ENCODE measurements at places on chromosomes 12 and 14. TPM values are rescaled to one million over a fixed set of nuclear protein-coding genes. Genes with fewer than 3 reads are reported as not detected.

The NGB gene
- polyA plus RNA-seq, result not detected

GRCh38 chr14:75278422-75279152 is at the start of gene FOS:
TSS of gene FOS (plus strand) at chr14:75278828. CDS start at chr14:75278983, 155 bp downstream.
- DNase-seq, result peak; percentile 90

- no peak for DNase-seq
These were observed 19.6 kb upstream of the SLC8A3 start for GRCh38 chr14:70208380-70208779.

The FGF23 gene
- polyA plus RNA-seq, result 0.06 TPM

The TSPAN9 gene
- polyA plus RNA-seq, result 100 TPM

The ASCL1 gene
- 0.12 TPM for polyA plus RNA-seq

DNA sequence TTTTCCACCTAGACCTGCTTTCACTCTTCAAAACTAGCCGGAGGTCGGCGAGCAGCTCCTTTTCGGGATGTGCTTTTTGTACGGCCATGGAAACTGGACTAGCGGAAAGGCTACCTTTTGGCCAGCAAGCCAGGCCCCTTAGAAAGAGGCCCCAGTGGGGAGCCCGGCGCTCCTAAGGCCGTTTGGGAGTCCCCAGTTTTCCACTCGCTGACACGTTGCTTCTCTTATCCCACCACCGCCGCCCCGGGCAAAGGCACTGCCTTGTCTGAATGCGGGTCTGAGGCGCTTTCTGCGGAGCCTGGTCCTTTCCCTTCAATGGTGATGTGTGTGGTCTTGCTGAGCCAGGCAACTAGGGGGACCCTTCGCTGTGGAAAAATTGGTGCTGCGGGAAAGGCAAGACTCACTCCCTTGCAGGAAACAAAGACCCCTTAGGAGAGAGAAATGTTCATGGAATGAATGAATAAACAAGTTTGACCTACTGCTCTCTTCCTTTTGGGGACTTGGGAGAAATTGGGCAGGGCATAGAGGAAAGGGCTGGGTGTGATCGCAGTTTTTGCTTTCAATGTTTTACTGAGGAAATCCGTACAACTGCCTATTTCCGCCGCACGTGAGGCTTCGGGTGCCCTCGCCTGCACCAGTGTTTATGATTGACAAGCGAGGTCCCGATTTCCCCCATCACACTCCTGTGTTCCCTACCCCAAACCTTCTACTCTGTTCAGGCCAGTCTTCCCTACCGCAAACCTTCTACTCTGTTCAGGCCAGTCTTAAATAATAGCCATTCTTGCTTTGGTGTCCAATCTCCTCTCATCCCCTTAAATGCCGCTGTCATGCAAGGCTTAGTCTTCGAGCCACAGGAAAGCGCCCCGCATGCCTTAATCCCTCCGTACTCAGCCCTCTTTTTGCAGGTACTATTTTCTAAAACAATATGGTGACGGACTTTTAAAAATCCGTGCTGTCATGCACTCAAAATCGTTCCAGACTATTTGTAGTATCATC is 1.0 kb upstream of the SLC38A2 start:
- DNase-seq, result peak; percentile 59

The NRL gene
- polyA plus RNA-seq, result 5.2 TPM

- DNase-seq, result no peak
These were observed 201.4 kb upstream of the EEA1 start for GRCh38 chr12:93130366-93131054.

DNA sequence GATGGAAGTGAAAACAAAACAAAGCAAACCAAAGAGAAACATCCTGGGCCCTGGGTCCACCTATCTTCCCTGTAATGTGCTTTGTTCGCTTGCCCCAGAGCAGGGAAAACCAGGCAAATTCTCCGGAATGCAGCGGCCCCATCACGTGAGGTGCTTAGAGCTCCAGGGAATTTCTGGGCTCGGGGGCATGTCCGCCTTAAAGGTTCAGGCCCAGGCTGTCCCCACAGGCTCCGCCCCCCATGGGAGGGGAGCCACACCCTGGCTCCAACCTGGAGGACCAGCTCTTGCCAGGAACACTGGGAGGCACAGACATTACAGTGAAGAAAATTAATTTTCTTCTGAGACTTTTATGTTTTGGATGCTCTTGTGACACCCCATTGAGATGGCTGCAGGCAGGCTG is 69.9 kb downstream of the RBM19 start:
- no peak for DNase-seq

The RILPL1 gene
- polyA plus RNA-seq, result 26.5 TPM

DNA sequence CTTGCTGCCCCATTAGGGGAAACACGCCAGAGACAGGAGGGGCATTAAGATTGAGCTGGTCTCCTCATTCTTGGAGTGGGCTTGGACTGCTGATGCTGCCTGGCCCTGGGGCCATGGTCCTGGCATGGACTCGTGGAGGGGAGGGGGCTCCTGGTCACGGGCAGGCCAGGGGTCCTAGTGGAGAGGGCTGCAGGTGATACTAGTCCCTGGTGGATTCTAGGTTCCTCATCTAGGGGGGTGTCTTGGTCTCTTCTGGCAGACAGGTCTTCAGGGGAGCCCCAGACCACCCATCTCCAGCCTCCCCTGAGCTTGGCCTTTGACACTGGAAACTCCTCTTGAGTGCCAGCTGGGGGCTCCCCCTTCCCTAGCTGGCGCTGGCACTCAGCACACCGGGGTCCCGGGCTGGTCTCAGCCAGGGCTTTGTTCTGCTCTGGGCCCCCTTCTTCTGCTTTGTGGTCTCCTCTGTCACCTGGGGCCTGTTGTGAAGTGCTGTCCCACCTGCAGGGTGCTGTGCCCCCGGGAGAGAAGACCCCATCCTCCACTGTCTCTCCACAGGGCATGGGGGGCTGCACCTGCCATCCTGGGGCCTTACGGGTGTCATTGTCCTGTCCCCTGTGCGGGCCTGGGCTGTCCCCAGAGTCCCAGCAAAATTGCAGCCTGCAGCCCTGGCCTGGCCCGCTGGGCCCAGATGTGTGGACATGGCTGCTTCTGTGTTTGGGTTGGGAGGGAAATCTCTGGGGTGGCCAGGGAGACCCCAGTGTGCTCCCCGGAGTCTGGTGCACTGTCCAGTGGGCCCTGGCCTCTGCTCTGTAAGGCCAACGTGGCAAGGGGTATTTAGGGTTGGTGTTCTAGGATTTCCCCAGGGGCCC is 2.3 kb downstream of the KIF26A start:
- no peak for DNase-seq

DNA sequence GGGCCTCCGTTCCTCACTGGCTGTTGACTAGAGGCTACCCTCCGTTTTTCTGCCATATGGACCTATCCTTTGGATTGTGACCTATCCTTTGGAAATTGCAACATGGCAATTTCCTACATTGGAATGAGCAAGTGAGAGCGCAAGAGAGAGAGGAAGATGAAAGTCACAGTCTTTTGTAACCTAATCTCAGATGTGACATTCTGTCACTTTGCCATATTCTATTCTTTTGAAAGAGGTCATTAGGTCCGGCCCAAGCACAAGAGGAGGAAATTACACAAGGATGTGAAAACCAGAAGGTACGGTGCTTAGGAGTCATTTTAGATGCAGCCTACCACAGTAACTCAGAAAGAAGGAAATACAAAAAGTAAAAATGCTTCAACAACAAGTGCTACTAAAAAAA is 47.3 kb upstream of the SRP54 start:
- no peak for DNase-seq

The GPR132 gene
- polyA plus RNA-seq, result 0.86 TPM

DNA sequence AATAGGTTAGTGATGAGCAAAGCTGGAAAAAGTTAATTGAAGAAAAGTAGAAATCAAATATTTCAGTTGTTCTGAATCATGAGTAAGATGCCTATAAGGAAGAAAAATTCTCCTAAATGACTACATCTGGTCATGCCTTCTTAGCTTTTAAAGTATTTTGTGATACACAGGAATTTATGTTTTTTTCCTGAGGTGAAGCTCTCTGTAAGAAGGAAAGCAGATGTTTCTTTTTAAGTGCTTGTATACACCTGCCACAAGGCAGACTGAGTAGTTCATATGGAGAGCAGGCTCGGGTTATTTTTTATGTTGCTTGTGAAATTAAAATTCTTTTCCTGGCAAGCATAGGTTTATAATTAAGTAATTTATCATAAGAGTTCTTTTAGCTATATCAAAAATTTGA is 275.2 kb downstream of the RAD51B start:
- DNase-seq, result no peak

- no peak for DNase-seq
These were observed 20.1 kb downstream of the TGFB3 start for GRCh38 chr14:75961662-75962061.

The CCDC175 gene
- 1.1 TPM for polyA plus RNA-seq

- no peak for DNase-seq
These were observed 233.8 kb downstream of the CACNA1C start for GRCh38 chr12:2286461-2287131.

- DNase-seq, result no peak
These were observed 68.9 kb downstream of the ALG10B start for GRCh38 chr12:38385486-38385885.

DNA sequence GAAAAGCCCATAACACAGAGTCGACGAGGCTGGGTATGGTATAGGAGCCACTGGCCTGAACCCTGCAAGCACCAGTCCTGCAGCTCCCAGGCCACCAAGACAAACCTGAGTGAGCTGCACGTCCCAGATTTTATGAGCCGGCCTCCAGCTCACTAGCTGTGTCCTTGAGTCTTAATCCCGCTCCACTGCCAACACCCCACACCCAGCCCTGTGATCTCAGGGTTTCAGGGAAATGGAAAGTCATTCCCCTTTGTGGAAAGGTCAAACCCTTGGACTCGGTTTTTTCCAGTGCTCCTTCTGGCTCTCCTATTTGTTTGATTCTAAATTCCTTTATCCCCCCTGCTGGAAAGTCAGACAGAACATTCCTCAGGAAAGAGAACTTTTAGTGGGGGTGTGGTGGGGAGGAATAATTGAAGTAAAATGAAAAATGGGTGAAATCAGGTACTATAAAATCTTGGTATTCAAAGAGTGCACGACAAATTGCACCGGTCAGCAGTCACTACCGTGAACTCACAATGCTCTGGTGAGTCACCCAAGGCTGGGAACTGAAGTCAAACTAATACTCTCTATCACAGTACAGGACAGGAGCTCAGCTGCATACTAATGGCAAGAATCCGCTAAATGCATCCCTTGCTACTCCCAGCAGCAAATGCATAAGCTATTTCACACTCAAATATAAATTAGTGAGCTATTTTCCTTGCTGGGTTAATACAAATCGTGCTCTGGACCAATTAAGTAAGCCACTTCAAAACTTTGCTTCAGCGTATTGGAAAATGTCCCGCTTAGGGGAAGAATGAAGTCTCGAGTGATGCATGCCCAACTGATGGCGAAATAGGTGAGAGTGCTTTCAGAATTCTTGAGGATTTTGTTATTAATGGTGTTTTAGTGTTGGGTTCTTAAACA is 9.0 kb downstream of the PITPNM2 start:
- no peak for DNase-seq

GRCh38 chr12:49413010-49413409 is 45.7 kb downstream of the SPATS2 start:
- no peak for DNase-seq

GRCh38 chr14:75418850-75419768 is 8.7 kb upstream of the JDP2 start:
- no peak for DNase-seq

GRCh38 chr12:124175704-124176103 is 119.2 kb upstream of the RFLNA start:
- no peak for DNase-seq

GRCh38 chr12:89179245-89179644 is 173.1 kb downstream of the DUSP6 start:
- DNase-seq, result no peak

DNA sequence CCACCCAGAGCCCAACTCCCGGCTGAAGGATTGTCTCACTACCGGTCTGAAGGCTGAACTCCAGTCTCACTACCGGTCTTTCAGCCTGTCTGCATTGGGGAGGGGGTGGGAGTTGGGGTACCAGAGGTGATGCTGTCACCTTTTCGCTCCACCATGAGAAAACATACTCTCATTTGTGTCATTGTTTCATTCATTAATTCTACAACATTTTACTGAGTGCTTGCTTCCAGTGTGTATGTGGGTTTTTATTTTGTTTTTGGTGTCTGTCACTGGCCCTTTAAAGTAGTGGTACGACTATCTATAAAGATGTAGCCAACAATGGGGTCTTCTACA is 524 bp upstream of the CDK4 start:
- DNase-seq, result no peak

The GLS2 gene
- polyA plus RNA-seq, result 2.6 TPM

DNA sequence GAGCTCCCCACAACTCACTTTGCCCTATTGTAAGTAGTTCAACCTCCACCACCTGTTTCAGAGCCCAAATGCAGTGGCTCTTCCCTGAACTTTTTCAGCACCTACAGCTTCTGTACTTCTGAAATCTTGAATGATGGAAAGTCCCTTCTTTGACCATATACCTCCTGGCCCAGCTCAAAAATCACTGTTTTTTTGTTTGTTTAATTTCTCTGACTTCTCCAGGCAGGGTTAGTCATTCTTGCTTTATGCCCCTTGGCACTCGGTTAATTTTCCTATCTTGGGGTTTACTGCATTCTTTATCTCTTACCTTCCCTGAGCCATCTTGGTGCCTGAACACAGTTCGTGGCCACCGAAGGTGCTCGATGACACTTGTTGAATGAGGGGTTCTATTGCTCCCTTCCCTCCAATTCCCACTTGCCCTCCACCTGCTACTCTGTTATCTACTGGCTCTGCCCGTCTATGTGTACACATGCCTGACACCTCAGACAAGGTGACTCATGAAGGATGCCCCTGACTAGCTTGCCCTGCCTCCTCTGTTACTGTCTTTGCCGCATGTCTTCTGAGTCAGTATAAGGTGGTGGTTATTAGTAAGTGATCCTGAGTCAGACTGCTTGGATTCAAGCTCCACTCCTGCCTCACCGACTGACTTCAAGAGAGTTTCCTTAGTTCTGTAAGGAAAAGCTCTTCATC is 4.4 kb downstream of the AMHR2 start:
- DNase-seq, result no peak

The SMCO2 gene
- polyA plus RNA-seq, result 0.18 TPM

GRCh38 chr12:27814851-27815591 is 35.0 kb upstream of the MANSC4 start:
- DNase-seq, result no peak

The HOXC13 gene
- polyA plus RNA-seq, result not detected

The SIX1 gene
- 9.1 TPM for polyA plus RNA-seq

- DNase-seq, result no peak
These were observed 336.4 kb upstream of the E2F7 start for GRCh38 chr12:77401770-77402081.

DNA sequence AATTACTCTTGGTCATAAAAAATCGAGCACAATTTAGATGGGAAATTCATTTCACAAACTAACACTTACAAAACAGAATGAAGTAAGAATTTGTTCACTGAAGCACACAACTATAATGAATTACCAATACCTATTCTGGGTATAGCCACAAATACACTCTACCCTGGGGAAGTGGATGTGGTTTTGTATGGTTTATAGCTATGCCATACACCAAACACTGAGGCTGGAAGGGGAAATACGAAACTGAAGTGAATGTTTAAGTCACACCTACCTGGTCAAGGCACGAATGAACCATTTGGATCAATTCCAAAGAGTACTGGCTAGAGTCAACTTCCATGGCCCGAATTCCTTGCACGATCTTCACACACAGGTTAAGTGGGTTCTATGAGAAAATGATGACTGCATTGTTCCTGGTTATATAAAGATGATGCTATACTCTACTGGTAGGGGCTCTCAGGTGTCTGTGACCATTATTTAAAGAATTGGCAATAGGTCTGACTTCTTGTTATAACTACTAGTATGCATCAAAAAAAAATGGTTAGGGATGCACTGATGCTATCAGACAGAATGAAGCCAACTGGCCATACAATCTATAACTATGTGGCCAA is 12.8 kb downstream of the NEK9 start:
- DNase-seq, result no peak

The KLRC3 gene
- polyA plus RNA-seq, result not detected
